ENCODE measurements at places on chromosomes 5 and 9.

- DNase-seq: no peak
These were observed 107.1 kb downstream of the PALM2AKAP2 start for GRCh38 chr9:109887079-109887478.

- DNase-seq: no peak
These were observed 322 bp upstream of the SH3GL2 start for GRCh38 chr9:17578577-17578910.

DNA sequence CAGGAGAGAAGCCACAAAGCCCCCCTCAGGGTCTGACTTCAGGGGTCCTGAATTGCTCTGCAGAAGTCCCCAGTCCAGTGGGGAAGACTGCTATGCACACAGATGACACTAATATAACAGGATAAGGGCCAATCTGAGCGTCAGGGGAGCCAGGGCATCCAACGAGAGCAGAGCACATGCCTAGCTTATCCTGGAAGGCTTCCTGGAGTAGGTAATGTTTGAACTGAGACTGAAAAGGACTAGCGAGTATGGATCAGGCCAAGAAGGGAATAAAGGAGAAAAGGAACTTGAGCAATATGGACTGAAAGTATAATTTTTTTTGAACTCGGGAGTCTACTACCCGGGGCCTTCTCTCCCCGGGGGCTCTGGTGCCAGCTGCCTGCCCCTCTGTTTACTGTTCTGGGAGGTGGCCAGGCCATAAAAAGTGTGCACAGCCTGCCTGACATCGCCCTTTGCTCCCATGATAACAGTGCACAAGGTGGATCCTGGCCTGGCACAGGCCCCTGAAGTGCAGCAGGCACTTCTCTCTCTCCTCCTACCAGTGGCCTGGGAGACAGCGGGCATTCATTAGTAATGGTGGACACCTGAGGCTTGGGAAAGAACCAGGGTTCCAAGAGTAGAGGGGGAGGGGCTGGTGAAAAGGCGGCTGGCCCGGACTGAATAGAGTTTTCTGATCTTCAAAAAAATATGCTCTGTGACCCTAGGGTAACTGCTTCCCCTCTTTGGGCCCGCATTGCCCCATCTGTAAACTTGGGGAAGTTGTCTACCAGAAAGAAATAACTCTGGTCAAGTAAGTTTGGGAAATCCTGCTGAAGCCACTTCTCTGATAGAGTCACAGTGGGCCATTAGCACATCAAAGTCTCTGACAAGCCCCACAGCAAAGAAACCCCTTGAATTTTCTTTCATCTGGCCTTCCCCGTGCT lies 4.6 kb upstream of the SLC6A7 start:
- DNase-seq: no peak

GRCh38 chr9:76403352-76403751 lies 9.1 kb upstream of the RFK start:
- DNase-seq: peak; percentile 22

- DNase-seq: no peak
These were observed 117.9 kb upstream of the FST start for GRCh38 chr5:53362521-53362941.

- no peak for DNase-seq
These were observed 133.3 kb upstream of the C6 start for GRCh38 chr5:41346609-41347008.

- no peak for DNase-seq
These were observed 28.9 kb downstream of the CDH9 start for GRCh38 chr5:27009540-27009915.

- DNase-seq: no peak
These were observed 91.1 kb upstream of the CD180 start for GRCh38 chr5:67287510-67288268.

- DNase-seq: no peak
These were observed 181.5 kb downstream of the IRX2 start for GRCh38 chr5:2569774-2570542.

All from activated CD8-positive, alpha-beta T cell treated with anti-CD3 and anti-CD28 coated beads for 36 hours (primary cell).